DMS79 (cell line): ENCODE measurements at places on chromosomes 7 and 10.

- DNase-seq = no peak
Observed at GRCh38 chr10:33550811-33551210, 216.3 kb upstream of the NRP1 start.

DNA sequence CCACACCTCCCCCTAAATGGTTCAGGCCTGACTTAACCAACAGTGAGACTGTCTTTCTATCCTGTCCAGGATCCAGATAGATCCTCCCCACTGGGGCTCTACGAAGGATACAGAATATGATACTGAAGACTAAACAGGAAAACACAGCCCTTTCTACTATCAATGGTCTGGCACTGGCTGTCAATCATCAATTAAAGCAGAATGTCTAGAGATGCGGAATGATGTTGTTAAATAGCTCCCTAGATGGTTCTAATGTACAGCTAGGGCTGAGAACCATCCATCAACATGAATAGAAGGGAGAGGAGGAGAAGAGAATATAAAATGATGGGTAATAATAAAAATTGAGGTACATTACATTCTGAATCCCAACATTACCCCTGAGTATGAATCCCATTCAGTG lies 314.3 kb upstream of the CELF2 start:
- DNase-seq = no peak

DNA sequence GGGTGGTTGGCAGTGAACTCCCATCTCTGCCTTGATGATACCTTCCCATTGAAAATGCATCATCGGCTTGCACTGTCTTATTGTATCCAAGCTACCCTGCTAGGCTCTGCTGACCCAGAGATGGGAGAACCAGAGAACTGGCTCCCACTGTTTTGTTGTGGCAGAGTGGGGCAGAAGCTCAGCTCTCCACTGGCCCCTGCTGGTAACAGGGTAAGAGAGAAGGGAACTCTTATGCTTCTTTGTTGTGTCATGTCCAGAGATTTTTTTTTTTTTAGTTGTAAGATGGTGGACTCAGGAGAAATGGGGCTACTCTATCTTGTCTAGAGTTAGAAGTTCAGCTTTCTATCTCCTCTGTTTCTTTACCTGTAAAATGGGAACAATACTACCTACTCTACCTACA lies 100.5 kb upstream of the SDK1 start:
- no peak for DNase-seq

GRCh38 chr7:91876391-91877133 lies 3.9 kb downstream of the MTERF1 start:
- no peak for DNase-seq

GRCh38 chr7:107860279-107860961 lies 30.6 kb upstream of the DLD start:
- no peak for DNase-seq

DNA sequence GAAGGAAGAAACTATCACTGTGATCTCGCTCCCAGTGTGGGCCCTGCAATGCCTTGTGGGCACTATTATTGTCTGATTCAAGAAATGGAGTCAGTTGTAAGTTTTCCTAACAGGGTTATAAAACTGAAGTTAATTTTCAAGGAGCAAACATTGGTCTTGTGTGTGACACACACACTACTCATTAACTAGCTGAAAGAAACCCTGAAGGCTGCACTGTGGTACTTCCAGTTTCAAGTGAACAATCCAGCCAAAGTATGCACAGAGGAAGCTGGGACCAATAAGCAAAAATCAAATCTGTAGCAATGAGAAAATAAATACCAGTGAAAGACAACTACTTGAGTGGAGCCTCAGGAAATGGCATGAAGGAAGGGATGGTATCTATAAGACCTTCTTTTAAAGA lies 506.6 kb upstream of the POT1 start:
- DNase-seq = no peak

DNA sequence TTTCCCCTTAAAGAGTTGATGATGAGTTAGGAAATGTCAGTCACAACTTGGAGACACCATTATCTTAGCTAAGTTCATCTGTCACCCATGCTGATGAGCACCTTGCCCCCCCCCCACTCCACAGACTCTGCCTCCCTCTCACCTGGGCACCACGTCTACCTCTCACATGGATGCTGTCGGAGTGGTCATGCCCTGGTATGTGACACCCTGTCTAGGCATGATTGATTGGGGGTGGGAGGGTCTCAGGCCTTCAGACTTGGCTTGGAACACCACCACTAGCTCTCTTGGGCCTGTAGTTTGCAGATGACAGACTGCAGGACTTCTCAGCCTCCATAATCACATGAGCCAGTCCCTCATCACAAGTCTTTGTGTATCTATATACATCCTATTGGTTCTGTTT lies 78.0 kb downstream of the WDR37 start:
- no peak for DNase-seq

DNA sequence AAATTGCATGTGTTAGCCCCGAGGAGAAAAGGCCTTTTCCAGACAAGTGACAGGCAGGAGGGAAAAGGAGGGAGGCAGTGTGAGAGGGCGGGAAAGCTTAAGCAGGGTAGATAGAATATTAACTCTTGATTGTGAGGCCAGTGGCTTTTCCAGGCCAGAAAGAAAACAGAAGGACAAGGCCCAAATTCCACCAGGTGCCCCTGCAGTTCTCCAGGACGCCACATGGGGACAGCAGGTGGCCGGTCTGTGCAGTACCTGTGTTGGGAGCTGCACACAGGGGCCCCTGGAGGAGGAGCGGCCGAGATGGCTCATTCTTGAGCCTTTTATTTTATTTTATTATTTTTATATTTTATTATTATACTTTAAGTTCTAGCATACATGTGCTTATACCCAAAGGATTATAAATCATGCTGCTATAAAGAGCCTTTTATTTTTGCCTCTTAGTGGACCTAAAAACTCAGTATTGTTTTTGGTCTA lies 141.3 kb upstream of the KLF14 start:
- no peak for DNase-seq

DNA sequence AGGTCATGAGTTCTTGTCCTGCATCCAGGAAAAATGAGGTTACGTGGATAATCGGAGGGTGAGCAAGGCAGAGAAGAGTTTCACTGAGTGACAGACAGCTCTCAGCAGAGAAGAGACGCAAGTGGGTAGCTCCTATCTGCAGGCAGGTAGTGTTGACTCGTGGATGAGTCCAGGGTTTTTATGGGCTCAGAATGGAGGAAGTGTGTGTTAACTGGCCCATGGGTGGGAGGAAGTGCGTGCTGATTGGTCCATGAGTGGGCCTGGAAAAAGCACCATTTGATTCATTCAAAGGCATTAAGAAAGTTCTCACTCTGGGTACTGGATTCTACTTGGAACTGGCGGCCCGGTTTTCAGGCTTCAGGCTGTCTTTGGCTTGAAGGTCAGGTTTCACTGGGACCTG lies 4.8 kb upstream of the DMTF1 start:
- DNase-seq = no peak

DNA sequence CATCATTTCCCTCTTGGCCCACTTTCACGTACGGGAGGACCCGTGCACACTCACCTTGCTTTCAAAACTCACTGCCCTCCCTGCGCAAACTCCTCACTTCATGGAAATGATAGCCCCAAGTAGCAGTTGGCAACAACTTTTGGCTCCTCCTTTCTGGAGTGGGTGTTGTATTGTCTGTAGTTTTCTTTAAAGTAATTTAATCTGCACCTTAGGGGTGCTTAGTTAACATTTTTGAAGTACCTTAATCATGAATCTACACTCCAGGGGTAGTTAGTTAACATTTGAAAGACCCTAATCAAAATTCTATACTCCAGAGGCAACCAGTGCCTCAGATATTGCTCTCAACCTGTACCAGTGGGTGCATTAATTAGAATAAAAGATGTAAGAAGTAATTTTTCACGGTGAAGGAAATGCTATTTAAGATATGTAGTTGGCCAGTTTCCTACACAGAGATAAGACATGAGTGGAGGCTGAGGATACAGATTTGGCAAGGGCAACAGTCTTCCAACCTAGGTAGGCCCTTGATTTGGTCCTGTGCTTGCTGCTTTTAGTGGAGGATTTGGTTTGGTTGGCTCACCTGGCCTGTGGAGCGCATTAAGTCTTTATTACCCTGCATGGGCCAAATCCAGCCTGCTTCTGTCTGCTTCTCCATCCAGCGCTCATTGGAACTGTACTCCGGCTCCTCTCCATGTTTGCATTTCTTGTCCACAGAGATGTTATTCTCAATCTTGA lies 93.0 kb downstream of the EXOC4 start:
- DNase-seq = peak; percentile 1

GRCh38 chr7:131045526-131045925 lies 282.1 kb upstream of the MKLN1 start:
- no peak for DNase-seq
